Stimulated activated CD4-positive, alpha-beta T cell treated with anti-CD3 and anti-CD28 coated beads, Interleukin-15, amount 100 ng/mL, for 48 hours (primary cell): ENCODE measurements at places on chromosomes 4 and X.

DNA sequence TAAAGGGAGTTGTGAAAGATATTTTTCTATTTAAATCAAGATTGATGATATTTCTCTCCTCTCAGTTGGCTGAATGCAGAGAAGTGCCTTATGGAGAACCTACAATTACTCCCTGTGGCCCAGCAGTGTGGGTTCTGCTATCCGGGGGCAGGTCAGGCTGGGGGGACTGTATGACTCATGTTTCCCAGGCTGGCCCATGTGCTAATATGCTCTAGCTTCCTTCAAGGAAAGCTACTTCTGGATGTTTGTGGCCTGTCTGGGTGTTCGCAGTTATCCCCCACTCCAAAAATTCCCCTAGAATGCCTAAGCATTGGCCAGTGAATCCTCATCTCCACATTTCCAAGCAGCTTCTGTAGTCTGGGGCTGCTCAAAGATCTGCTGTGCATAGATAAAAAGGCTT is 58.9 kb upstream of the SPP1 start:
- DNase-seq: no peak

DNA sequence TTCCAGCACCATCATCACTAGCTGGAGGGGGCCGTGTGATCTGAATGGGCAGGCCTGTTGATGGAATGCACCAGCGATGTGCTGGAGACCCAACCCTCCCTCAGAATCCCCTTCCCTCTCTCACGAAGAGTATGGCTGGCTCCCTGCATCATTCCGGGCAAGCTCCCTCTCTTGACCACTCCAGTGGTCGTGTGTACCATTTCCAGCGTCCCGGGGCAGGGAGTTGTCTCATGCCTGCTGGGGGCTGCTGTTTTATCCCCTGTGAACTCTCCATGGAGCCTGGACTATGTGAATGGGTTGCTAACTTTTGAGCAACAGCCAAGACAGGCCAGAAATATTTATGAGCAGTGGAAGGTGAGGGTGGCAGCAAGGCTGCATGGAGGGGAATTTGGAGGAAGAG is 8.1 kb downstream of the CSAG1 start:
- no peak for DNase-seq

GRCh38 chr4:61210186-61210939 is 10.2 kb downstream of the ADGRL3 start:
- DNase-seq: no peak

DNA sequence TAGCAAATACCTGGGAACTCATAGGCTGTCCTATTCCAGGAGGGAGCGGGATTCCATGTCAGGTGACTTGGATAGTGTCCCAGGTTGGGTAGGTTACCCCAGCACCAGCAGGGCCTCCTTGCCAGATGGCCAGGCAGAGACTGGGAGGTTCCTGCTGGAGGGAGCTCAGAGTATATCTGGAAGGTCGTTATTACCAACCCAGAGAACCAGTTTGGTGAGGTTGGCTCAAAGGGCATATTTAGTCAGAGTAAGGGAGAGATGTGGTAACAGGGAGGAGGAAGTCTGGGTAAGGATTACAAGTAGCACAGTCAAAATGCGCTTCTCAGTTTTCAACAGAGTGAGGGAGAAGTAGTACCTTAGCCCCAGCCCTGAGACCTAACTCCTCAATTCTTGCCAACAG is 53.3 kb upstream of the LNX1 start:
- DNase-seq: no peak

GRCh38 chr4:10983268-10983667 is 298.7 kb upstream of the CLNK start:
- no peak for DNase-seq

GRCh38 chr4:78661086-78661690 is 109.6 kb downstream of the ANXA3 start:
- DNase-seq: no peak

- no peak for DNase-seq
Measured at GRCh38 chr4:74953647-74954046, 20.7 kb downstream of the PARM1 start.

- no peak for DNase-seq
Measured at GRCh38 chr4:69800599-69800998, 40.2 kb upstream of the SULT1B1 start.

DNA sequence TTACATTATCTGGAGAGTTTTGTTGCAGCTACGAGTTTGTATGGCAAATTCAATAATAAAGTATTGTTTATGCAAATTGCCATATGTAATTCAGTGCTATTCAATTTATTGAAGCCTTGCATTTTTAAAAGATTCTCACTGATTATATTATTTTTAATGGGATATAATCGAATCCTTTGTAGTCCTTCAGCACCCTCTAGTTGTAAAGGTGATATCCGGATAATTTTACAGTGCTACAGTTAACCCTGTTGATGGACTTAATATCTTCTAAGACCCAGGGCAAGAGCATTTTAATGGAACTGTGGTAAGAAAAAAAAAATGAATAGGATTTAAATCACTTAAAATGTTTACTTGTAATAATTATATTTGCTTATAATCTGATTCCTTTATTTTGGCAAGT is 48.5 kb upstream of the GRIA2 start:
- DNase-seq: no peak

DNA sequence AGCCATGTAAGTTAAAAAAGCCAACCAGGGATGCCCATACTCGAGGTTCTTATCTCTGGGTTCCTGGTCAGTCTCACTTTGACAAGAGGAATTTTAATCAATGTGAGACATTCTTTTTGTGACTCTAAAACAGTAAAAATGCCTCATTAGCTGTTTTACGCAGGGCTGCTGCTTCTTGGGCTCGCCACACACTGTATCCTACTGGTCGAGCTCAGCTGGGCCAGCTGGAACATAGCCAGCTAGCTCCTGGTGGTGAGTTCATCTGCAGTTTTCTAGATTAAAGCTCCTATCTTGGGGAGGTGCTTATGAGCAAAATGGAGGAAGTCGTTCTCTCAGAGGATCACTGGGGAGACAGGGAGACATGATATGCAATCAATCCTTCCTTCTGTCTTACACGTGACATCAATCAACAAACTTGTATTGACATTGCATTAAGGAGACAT is 55.9 kb upstream of the LEF1 start:
- DNase-seq: no peak

DNA sequence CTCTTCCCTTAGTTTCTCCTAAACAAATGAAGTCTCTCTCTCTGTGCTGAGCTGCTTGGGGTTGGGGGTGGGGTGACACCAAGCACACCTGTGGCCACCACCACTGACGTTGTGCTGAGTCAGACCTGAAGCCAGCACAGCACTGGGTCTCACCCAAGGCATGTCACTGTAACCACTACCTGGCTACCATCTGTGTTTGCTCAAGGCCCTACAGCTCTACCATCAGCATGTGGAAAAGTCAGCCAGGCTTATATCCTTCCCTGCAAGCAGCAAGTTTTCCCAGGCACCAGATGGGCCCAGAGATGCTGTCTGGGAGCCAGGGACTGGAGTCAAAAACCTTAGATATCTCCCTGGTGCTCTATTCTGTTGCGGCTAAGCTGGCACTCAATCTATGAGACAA is 6.9 kb downstream of the CXCL10 start:
- peak; percentile 19 for DNase-seq

DNA sequence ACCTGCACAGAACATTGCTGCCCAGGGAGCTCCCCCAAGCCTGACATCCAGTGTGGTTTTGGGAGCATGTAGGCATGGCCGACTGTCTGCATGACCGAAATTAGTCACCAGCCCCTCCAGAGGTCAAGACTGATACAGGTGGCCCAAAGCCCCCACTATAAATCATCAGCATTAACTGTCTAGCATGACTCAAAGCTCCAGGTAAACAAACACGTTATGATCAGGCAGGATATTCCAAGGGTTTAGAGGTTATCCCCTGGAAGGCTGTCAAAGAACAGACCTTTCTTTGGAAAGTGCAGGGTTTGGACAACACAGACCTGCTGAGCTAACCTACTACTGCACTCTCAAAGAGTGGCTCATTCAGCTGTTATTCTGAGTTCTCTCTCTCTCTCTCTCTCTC is 2.1 kb upstream of the FAM9A start:
- DNase-seq: no peak

DNA sequence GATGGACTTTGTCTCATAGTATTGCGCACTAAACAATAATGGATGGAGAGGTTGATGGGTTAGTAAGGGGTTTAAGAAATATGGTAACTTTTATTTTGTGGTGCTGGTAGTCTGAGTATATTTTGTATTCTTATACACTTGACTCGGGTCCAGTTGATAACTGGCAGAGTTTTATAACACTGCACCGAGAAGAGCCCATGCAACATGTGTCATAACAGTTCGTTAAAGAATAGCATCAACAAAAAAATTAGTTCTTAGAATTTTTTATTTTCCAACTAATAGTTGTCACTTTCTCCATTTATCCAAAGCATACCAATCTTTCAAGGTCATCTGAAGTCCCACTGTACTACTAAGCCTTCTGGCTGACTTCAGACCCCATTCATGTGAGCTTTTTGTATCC is 175.1 kb downstream of the SOWAHB start:
- no peak for DNase-seq

GRCh38 chr4:86935853-86936733 is 1.3 kb downstream of the AFF1 start:
- peak; percentile 72 for DNase-seq

- no peak for DNase-seq
Measured at GRCh38 chrX:136344320-136344719, 43.6 kb downstream of the ADGRG4 start.

DNA sequence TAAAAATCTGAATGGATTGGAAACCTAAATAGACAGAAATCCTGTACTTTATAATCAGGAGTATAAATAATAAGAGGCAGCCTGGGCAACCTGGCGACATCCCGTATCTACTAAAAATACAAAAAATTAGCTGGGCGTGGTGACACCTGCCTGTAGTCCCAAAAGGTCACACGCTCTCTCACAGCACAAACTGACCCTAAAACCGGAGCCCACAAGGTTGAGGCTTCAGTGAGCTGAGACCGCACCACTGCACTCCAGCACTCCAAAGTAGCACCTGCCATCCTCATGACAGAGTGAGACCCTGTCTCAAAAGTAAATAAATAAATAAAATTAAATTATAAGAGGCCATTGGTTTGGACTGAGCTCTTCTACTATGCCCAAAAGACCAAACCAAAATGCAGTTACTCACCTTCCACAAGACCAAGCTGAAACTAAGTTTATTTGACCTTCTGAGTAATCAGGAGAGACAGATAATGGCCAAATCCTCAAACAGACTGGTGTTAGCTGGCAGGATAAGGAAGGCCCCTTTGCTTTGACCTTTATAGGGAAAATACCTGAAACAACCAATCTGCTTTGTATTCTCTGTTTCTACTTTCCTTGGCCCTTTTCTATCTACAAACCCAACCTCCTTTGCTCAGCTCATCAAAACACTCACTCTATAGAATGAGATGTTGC is 3.2 kb upstream of the GRSF1 start:
- DNase-seq: no peak

DNA sequence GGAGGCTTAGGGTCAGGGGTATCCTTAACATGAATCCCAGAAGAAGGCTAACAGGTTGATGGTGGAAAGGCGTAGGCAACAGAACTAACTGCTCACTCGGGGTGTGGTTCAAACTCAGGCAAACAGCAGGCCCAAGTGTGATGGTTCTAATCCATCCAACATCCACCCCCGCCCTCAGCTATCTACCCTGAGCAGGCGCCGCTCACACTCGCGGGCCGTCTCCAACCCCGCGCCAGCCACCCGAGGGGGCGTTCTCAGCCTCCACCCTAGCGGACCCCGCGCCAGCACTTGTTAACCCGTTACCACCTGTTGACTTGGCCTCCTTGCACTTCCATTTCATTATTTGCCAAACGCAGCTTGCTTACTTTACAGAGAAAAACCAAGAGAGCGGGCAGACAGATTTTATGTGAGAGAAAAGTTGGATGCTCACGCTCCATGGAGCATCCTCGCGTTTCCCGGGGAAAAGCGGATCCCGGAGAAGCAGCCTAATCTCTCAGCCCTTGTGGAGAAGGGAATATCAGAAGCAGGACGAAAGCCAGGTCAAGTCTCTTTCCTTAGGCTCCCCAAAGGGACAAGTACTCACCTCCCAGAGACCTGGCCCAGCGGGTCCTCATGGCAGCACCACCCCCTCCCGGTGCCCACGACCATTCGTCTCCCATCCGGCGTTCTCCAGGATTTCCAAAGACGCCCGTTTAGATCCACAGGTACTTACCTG is 773 bp downstream of the SNCA start:
- DNase-seq: no peak

DNA sequence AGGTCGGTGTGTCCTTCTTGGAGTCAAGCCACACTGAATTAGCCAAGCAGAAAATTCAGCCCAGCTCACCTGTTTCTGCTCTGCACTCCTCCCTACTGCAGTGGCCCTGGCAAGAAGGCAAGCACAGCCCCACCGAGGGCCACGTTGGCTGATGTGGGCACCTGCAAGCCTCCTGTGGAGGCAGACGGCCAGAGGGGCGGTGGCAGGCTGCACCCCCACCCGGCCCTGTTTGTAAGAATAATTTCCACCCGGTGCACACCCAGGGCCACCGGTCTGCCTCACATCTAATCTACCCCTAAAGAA is 18.8 kb downstream of the PPP2R2C start:
- DNase-seq: no peak

GRCh38 chrX:140724736-140725135 is 15.2 kb downstream of the LINC00632 start:
- no peak for DNase-seq

DNA sequence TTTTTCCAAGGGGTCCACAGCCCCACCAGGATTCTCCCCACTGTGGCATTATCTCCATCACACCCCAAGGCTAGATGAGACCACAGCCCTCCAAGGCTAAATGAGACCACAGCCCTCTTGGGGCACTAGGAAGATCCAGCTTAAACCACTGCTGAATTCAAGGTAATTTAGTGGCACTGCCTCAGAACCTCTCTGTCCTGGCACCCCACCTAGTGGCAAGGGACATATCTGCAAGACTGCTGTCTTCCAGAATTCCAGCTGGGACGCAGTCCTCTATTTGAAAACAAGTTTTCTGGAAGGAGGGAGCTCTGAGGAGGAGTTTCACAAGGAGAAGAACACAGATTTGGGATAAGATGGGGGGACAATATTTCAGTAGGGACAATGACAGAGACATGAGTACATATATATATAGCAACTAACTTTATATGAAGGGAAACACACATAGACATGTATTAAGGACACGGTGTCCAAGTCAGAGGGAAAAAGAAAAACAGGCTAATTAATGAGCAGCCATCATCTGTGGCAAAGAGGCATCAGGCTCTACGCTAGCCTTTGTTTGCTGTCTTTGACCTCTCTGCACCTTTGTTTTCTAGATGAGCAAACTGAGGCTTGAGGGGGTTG is 9.3 kb downstream of the CETN2 start:
- DNase-seq: no peak

GRCh38 chr4:88009871-88010270 is 2.4 kb downstream of the PKD2 start:
- no peak for DNase-seq

DNA sequence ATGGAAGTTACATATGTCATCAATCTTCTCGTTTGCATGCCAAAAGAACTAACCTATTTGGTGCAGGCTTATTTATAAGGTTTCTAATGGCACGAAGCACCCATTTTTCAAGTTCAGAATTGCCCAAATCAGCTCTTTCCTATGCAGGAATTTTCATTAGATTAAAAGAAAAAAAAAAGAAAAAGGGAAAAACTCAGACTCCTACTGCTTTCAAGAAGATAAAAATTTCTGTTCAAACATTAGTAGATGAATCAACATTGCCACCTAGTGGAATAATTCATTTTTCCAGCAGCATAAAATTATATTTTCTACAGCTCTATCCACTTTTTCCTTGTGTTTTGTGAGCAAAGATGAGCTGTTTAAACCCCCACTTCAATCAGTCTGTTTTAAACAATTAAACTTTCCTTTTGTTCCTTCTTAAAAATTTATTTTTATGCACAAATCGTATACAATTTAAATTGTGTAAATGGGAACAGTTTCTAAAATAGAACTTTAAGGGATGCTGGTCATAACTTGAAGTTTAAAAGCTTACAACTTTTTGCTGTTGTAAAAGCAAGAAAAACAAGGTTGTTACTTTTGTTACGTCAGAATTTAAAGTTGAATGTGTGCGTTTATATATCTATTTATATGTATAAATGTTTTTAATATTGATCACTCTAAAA is 309.9 kb downstream of the ARAP2 start:
- no peak for DNase-seq
